NCI-H460 (cell line): ENCODE measurements at places on chromosomes 1 and 21. TPM values are rescaled to one million over a fixed set of nuclear protein-coding genes. Genes with fewer than 3 reads are reported as not detected.
A peak's percentile ranks its signal among the peaks of the same experiment; 100 is the strongest.

Gene ADCY10
- 0.72 TPM in 1 of 2 replicates, not detected in the other for total RNA-seq

- DNase-seq: no peak
These were observed 35.1 kb downstream of the PTPRF start for GRCh38 chr1:43565600-43566360.

- no peak for DNase-seq
These were observed 59.6 kb upstream of the PRDX6 start for GRCh38 chr1:173417563-173417962.

DNA sequence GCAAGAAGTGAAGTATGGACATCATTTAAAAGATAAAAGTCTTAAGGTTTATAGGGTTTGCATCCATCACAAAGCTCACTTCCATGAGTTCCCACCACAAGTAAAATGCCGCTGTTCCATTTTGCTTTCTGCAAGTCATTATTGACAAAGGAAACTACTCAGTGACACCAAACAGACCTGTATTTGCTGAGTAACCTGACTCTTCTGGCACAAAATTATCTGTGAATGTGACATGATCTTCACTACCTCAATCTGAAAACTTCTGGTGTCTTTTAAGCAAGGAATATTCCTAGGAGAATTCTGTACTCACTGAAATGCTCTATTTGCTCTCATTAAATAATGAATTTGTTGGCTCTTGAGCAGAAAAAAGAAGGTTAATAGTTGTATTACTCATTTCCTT is 1077.4 kb upstream of the ADGRL4 start:
- peak; percentile 6 for DNase-seq

- no peak for DNase-seq
These were observed 84.3 kb upstream of the L1TD1 start for GRCh38 chr1:62110198-62110817.

DNA sequence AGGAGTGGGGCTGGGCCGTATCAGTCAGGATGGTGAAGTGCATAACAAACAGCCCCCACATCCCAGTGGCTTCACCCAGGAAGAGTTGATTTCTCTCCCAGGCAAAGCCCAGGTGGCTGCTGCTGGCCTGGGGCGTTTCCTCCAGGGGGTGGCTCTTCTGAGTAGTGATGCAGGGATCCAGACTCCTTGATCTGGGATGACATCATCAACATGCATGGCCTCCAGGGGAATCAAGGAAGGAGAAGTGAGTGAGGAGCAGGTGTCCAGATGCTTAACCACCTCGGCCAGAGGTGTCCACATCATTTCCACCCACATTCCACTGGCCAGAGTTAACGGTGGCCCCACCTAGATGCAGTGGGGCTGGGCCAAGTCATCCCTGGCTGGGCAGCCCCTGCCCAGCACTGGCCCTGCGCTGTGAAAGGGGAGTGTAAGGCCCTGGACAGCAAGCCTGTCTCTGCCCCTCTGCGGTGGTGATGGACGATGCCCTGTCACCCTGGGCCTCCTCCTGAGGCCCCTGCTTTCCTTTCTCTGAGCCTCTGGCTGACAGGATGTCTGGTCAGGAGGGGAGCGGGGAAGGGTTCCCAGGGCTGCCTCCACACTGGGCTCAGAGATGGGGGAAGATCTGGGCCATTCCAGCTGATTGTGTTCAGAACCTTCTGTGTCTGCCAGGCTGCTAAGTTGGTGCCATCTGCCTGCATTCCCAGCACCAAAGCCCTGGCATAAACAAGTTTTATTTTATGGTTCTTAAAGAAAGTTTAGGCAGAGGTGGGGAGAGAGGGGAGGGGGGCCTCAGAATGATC is 598.2 kb downstream of the MATN1 start:
- no peak for DNase-seq

DNA sequence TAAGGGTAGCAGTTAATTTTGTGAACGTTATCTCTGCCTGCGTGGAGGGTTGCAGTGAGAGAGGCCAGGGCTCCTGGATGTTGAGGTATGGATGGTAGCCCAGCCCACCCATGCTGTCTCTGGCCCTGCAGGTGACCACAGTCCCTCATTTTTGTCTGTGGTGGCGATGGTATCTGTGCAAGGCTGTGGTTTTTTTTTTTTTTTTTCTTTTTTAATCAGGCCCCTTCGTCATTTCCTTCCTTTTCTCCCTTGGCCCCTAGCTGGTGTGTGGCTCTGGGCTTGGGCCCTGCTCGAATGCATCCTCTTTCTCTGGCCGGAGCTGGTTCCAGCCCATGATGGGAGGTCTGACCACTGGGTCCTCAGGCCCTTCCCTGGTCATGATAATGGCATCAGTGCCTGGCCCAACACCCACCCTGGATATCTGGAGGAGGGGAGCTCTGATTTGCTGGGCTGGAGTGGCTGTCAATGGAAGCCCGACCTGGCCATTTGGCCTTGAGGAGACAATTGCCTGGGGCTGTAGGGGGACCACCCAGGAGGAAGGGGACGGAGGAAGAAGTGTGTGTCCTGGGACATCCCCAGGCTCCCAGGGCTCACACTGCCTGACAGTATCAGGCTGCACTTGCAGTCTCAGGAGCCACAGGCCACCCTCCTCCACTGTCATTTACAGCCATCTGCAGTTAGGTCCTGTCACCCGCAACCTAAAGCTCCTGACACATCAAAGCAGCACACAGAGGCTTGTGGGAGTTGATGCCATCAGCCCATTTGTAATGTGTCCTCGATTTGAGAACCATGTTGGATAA is 8.1 kb upstream of the RNF187 start:
- no peak for DNase-seq

DNA sequence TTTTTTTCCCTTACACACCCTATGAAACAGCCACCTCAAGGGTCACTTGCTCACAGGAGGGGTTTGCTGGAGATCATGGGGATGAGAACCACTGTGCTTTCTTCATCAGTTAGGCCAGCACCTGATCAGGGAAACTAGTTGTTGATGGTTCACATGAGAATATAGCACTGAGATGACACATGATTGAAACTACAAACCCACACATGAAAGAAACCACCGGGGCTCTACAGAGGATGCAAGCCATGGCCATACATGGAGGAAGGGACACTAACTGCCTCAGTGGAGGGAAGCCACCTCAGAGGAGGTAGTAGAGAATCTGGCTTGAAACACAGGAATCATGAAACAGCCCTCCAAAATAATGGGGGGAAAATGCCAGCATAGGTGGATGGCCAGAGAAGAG is 63.2 kb downstream of the PRKAB2 start:
- no peak for DNase-seq

- DNase-seq: no peak
These were observed 138.6 kb upstream of the JUN start for GRCh38 chr1:58922302-58923089.
